Kidney glomerular epithelial cell (primary cell): ENCODE measurements at places on chromosomes 1 and 21.

GRCh38 chr1:25111706-25112105, 120.6 kb downstream of the SYF2 start:
- DNase-seq = no peak

DNA sequence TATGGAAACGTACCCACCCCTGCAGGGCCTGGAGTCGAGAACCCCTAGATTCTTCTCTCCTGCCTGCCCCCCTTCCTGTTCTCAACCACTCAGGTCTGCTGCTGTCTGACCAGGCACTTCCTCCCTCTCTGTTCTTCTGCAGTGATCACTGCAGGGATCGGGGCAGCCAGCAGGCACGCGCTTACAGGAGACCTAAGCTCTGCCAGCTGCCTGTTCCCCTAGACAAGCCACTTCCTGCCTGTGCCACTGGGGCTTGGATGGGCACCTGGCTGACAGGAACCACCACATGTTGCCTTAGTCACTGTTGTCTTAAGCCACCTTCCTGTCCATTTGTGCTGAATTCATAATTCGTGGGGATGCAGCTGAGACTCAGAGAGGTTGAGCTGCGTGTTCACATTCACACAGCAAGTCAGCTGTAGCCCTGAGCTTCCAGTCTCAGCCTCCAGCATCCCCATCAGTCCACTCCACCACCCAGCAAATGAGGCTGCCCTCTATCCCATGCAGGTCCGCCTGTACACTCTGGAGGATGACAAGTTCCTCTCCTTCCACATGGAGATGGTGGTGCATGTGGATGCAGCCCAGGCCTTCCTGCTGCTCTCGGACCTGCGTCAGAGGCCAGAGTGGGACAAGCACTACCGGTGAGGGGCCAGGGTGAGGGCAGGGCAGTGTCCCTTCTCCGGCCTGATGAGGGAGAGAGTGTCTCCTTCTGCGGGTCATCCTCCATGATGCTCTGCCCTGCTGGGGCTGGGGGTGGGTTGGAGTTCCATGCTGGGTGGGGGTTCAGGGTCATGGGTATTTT, 18.6 kb downstream of the FAM151A start:
- DNase-seq = no peak

DNA sequence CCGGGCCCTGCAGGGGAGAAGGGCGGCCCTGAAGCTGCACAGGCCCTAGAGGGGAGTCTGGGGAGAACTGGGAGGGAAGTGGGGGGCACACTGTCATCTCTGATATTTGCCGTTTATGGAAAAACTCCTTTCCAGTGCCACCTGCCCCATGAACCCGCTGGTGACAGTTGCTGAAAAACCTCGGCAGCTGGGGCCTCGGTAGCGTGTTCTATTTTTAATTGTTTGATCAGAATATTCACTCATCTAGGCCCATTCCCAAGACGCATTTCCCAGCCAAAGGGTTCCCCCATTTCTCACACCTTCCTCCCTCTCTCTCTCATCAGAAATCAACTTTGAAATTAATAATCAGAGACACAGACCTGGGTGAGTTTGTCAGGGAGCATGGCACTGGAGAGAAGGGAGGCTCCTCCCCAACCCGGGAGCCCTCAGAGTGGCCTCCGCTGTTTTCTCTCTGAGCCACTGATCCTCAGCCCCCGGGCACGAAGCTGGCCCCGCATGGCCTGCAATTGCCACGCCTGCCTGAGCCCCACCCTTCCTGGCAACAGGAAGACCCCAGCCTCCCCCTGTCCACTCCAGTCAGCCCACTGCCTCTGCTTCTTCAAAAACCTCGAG, 111.1 kb downstream of the CASZ1 start:
- no peak for DNase-seq

DNA sequence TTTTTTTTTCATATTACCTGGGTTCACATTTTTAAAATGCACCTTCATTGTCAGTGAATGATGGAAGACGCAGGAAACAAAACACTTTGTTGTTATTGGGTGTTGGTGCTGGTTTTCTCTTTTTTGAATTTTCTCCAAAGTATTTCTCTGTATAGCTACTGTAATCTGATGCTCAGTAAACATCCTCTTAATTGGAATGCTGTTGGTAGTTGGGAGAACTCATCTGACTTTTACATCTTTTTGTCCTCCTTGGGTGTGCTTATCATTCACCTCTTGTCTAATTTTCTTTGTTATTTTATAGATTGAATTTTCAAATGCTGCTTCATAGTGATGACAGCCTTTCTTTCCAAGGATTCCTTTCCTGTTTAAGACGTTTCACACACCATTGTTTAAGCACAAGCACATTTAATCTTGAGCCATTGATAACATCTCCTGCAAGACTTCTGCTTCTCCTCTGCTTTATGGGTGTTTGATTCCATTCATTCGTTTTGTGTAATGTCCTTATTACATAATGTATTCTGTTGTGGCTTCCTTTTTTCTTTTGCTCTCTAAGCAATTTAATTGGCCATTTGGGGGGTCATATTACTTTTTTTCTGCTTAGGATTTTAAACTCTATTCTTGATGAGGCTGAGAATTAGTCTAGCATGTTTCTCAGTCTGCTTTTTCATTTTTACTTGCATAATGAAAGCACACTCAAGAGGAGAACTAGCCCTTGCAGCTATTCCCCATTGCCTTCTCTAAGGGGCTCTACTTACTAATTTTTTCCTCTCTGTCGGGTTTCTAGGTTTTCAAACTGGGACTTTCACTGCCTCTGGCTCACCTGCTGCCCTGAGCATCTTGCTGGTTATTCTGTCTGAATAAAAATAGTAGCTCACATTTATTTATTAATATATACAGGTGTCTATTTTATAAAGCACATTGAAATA, 42.0 kb upstream of the CD34 start:
- no peak for DNase-seq

DNA sequence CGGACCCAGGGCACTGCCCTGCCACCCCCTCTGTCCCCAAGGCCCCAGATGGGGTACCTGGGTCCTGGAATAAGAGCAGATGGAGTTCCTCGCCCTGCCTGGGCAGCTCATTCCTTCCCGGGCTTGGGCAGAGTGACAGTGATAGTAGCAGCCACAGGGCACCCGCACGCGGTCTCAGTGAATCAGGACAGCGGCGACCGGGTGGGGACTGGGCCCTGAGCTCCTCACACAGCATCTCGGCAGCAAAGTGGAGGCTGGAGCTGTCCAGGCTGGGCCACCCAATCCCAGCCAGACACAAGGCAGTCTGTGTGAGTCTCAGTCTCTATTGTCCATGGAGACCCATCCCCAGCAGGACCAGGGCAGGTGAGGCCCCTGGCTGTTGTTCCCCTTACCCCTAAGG, 37.4 kb upstream of the CCDC27 start:
- no peak for DNase-seq

GRCh38 chr1:248688527-248689298, 13.9 kb downstream of the OR14I1 start:
- no peak for DNase-seq

DNA sequence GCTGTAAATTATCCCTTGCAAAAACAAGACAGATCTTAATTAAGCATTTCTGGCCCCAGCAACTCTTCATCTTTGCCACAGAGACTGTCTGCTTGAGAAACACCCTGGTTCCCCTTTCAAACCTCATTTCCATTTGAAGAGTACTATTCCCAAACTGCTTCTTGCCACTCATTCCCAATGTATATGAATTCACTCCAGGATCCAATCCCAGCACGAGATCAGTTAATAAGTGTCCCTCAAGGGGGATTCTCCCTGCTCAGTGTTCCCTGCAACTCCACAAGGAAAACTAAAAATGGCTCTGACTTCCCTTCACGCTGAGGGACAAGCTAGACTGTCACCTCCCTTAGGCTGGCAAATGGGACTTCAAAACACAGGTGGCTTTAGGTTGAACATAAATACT, 173.2 kb downstream of the SIPA1L2 start:
- no peak for DNase-seq

DNA sequence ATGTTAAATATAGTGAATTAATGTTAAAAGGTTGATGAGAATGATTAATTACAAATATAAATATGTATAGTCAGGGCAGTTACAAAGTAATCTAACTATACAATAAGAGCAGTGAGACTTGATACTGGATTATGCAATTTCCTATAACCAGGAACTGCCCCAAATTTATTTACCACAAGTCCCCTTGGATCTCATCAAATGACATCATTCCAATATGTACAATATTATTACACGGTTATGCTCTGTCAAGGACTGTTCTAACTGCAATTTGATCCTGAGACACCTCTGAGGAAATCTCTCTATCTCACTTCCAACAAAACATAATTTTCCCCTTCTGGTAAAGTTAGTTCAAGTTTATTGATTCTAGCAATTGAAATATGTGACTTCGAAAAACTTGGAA, 917.6 kb downstream of the NCAM2 start:
- DNase-seq = no peak

- peak; percentile 67 for DNase-seq
Observed at GRCh38 chr21:29849735-29850176, 90.0 kb downstream of the GRIK1 start.

GRCh38 chr1:160901768-160902167, 16.8 kb upstream of the ITLN1 start:
- no peak for DNase-seq

- no peak for DNase-seq
Observed at GRCh38 chr1:150696162-150696561, 792 bp downstream of the GOLPH3L start.

DNA sequence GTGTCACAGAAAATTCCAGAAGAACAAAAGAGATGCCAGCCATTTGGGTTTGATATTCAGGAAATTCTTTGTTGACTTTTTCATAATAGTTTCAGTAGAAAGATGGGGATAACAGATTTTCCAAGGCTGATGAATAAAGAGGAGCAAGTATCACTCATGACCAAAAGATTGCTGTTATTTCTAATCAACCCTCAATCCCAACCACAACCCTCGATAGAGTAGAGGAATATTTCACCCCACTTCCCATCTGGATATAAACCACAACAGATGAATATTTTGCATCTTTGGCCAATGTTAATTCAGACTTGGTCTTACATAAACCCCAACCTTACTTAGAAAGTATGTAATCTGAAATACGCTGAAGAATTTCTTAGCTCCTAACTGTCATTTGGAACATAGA, 232.4 kb downstream of the SEC16B start:
- no peak for DNase-seq

- no peak for DNase-seq
Observed at GRCh38 chr1:95879498-95880050, 645.6 kb downstream of the RWDD3 start.

GRCh38 chr1:10724948-10725847, 71.2 kb downstream of the CASZ1 start:
- no peak for DNase-seq

DNA sequence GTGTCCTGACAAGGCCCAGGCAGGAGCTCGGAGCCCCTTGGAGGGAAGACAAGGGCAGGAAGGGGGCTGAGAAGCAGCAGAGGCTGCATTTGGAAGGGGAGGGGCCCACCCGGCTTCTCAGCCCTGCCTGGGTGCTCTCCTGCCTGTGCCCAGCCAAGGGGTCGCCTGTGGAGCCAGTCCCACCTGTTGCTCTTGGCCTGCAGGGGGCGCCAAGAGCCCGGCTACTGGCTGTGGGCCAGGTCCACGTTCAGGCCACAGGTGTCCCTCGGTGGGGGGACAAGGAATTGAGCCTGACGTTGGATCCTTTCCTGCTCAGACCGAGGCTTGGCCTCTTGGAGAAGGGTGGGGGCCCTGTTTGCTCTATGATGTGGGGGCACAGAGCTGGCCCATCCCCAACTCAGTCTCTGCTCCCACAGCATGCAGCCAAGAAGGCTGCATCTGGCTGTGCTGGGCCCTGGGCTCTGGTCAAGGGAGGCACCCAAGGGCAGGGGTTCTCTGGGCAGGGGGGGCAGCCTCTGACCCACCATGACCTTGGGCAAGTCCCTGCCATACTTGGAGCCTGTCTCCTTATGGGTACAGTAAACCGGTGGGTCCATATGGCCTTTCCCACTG, 10.9 kb downstream of the WNT4 start:
- no peak for DNase-seq

- no peak for DNase-seq
Observed at GRCh38 chr1:43764581-43764980, 57.2 kb downstream of the ST3GAL3 start.

- no peak for DNase-seq
Observed at GRCh38 chr1:170893655-170894297, 41.6 kb upstream of the MROH9 start.

DNA sequence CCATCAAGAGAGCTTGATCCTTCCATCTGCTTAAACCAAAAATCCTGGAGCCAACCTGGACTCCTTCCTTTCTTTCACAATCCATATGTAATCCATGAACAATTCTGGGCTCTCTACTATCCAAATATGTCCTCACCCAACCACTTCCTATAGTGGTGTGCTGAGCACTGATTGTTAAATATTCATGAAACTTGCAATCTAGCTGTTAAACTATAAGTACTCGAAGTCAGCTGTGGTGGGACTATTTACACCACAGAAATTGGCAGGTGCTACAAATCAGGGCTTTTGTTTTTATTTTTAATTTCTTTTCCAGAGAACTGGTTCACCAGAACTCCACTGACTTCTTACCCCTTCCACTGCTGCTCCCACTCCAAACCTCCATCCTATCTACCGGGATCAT, 57.2 kb upstream of the KCND3 start:
- no peak for DNase-seq

GRCh38 chr1:94001397-94002045, 92.3 kb upstream of the GCLM start:
- no peak for DNase-seq

DNA sequence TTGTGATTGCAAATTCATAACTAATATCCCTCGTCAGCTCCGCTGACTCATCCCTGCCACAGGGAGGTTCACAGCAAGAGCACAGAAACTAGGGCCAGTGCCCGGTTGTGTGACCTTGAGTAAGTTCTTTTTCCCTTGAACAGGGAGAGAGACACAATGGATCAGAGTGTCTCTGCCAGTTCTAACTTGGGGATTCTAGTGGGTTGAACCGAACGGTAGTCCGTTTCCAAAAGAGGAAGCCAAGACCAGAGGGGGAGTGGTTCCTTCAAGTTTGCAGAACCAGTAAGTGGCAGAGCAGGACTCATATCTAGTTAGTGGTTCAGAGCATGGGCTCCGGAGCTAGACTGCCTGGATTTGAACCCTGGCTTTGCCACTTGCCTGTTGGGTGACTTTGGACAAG, 4.9 kb upstream of the SHISA4 start:
- no peak for DNase-seq

GRCh38 chr21:34850166-34850690, 181.4 kb downstream of the CLIC6 start:
- DNase-seq = no peak

DNA sequence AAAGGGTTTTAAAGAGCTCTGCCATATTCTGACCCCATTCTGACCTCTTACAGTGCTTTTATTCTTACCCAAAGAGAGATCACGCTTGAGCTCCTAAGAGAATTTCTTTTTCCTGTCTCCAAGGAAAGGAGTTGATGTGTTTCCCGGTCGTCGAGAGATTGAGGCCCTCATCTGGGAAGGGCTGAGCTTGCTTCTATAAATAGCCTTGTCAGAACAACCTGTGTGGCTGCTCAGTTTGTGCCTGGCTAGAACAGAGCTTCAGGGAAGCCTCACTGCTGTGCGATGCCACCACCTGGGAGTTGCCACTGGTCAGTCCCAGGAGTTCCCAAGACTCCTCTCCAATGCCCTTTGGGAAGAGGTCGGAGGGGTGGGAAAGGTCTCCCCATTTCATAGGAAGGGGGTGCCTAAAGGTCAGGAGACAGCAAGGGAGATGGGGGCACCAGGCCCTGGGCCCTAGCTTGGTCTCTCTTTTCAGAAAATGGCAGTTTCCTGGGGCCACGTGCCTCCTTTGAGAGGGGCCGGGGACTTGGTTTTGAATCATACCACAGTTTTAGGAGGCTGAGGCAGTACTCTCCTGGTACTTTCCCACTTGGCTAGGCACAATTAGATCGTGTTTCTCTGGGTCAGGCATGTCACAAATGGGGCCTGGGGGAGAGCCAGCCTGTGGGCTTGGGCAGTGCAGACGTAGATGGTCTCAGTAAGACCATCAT, 52.1 kb downstream of the EIF2D start:
- DNase-seq = no peak

- no peak for DNase-seq
Observed at GRCh38 chr1:163544441-163544840, 222.7 kb downstream of the NUF2 start.
